ENCODE measurements at places on chromosomes 3 and 15. TPM values are rescaled to one million over a fixed set of nuclear protein-coding genes. Genes with fewer than 3 reads are reported as not detected.

GRCh38 chr3:66565301-66565700 is 64.5 kb upstream of the LRIG1 start:
- DNase-seq, result no peak

DNA sequence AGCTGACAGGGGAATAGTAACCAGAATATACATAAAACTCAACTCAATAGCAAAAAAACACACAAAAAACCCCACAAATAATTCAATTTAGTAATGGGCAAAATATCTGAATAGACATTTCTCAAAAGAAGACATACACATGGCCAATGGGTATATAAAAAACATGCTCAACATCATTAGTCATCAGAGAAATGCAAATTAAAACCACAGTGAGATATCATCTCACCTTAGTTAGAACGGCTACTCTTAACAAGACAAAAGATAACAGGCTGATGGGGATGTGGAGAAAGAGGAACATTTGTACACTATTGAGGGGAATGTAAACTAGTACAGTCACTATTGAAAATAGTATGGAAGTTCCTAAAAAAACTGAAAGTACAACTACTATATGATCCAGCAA is 678.6 kb downstream of the MECOM start:
- no peak for DNase-seq

GRCh38 chr15:88472225-88472624 is 4.7 kb downstream of the MRPS11 start:
- DNase-seq, result no peak

DNA sequence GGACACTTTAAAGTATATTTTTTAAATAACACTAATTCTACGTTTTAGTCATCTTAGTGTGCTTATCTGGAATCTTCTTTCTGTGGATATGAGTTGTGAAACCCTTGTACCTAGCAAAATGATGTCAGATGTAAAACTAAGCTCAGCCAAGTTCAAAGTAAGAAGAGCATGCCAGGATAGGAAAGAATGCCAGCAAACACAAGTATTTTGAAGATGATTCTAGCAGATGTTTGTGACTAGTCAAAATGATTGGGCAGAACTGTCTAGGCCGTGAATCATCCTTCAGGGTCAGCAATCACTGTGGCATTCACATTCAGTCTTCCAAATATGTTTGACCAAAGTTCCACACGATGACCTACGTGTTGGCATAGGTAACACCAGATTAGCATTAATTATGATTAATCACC is 5.4 kb upstream of the PLOD2 start:
- no peak for DNase-seq

DNA sequence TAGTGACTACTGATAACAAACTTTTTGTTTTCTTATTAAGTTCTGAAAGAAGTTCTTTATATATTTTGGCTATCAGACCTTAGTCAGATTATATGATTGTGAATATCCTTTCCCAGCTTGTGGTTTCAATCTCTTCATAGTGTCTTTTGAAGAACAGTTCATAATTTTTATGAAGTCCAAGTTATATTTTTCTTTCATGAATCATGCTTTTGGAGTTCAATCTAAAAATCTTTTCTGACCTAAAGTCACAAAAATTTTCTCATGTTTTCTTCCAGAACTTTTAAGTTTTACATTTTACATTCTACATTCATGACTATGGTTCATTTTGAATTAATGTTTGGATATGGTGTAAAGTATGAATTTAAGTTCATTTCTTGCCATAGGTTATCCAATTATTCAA is 34.2 kb upstream of the OCA2 start:
- no peak for DNase-seq

- no peak for DNase-seq
Observed at GRCh38 chr15:101641894-101642293, 10.3 kb downstream of the TM2D3 start.

DNA sequence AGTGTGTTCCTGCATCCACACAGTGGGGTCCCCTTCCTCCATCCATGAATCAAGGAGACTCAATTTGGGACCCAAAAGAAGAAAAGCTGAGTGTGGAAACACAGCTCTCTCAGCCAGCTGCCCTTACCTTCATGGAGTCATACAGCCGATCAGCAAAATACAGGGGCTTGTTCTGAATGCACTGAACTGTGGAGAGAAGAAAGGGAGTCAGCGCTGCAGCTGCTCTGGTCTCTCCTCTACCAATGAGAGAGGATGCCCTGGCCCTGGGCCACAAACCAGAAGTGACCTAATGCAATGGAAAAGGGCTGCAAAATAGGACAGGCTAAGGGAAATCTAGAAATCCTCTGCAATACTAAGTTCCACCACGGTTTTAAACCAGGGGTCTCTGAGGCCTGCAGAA is 46.7 kb downstream of the ANXA2 start:
- no peak for DNase-seq

DNA sequence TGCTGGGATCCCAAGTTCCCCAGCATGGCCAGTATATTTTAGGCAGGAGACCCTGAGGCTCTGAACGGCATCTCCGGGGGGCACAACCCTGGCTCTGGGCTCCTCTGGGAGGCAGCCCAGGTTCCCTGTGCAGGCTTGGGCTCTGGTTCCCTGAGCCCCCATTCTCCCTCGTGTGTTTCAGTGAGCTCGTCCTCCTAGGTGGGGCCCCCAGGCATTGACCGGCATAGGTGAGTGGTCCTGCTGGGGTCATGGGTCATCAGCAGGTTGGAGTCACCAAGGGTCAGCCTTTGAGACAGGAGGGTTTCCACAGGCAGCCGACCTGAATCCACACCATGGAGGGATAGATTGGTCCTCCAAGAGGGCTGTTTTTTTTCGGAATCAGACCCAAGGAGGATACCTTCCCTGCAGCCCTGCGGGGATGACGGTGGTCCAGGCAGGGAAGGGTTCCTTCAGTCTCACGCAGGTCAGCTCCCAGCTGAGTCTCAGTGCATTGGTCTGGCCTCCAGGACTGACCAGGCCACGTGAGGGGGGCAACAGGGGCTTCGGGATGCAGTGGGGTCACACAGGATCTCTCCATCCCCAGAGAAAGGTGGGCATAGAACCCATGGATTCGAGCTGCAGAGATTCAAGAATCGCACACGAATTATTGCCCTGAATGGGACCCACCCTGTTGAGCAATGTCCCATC is 226.0 kb downstream of the SNRPN start:
- peak; percentile 12 for DNase-seq

DNA sequence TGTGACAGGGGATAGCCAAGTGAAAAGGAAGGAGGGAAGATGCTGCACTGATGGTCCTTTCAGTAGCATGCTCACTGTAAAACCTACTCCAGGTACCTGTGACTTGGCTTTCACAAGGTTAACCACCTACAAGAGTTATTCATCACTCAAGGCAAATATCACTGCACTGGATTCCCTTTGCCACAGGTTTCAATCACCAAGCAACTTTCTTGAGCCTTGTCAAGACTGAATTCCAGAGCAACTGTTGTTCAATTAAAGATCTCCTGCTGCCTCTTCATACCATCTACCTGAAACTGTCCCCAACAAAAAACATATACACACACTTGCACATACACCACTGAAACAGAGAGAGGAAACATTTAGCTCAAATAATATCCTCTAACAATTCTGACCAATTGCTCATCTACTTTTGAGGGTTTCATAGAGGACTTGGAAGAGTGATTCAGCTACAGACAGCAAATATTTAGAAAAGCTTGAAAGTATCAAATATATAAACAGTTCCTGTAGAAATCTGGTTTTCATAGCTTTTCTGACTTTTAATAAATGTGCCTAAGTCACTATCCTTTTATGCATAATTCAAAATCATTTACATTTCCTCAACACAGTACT is 6.5 kb downstream of the IGF2BP2 start:
- no peak for DNase-seq

DNA sequence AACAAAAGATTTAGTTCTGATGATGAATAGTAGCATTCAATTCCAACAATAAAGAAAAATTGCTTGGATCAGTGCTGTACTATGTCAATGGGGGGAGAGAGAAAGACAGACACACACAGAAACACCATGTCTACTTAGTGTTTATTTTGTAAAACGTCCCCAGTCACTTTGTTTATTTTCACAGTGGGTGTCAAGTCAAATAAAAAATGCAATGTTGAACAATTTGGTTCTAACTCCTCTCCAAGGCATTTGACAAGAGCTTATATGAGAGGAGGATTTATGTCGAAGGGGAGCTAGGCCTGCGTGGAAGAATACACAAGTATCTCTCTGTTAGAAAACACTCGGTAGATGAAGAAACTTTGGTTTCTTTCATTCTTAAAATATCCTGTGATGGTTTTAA is 201.7 kb upstream of the SLC2A2 start:
- no peak for DNase-seq

- DNase-seq, result no peak
Observed at GRCh38 chr3:48236531-48236930, 4.4 kb upstream of the ZNF589 start.

- DNase-seq, result peak; percentile 84
Observed at GRCh38 chr15:78242128-78242527, 7.8 kb upstream of the ACSBG1 start.

DNA sequence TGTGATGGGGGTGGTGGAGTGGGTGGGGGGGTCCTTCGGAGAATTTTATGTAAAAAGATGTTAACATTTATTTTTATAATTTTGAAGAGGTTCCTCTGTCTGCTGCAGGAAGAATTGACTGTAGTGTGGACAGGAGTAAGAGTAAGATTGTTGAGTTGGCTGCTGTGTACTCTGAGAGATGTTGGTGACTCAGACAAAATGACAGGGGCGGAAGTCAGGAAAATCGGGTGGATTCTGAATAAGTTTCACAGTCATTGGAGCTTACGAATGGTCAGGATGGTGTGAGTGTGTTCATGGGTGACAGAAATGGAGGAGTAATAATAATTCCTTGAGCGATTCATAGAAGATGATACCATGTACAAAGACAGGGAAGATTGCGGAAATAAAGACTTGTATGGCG is 420.0 kb downstream of the ROBO2 start:
- no peak for DNase-seq

GRCh38 chr15:64112904-64113303 is 17.1 kb downstream of the SNX1 start:
- DNase-seq, result no peak

- DNase-seq, result no peak
Observed at GRCh38 chr3:54324103-54324502, 201.8 kb downstream of the CACNA2D3 start.

- no peak for DNase-seq
Observed at GRCh38 chr3:139759470-139759869, 81.7 kb upstream of the NMNAT3 start.

GRCh38 chr3:63624941-63625560 is 27.4 kb upstream of the SNTN start:
- no peak for DNase-seq

DNA sequence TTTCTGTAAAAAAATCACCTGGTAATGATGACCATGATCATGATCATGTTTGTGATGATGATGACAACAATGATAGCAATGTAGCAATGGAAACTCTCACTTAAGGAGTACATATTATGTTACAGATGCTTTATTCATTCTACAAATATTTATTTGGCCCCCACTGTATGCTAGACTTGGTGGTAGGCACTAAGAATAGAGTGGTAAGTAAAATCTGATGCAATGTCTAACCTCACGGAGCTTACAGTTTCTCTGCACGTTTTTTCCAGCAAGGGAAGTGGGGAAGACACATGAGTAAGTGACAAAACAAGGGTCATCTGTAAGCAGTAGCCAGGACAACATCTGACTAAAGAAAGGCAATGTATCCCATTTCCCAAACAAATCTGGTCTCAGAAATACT is 199.4 kb upstream of the MRPL3 start:
- DNase-seq, result no peak

GRCh38 chr3:172323894-172324610 is 124.2 kb downstream of the GHSR start:
- no peak for DNase-seq

GRCh38 chr15:63843901-63844317 is 10.2 kb upstream of the HERC1 start:
- peak; percentile 55 for DNase-seq

GRCh38 chr3:124520970-124521369 is 209.3 kb upstream of the UMPS start:
- no peak for DNase-seq

GRCh38 chr3:105157067-105157765 is 209.5 kb upstream of the ALCAM start:
- no peak for DNase-seq

DNA sequence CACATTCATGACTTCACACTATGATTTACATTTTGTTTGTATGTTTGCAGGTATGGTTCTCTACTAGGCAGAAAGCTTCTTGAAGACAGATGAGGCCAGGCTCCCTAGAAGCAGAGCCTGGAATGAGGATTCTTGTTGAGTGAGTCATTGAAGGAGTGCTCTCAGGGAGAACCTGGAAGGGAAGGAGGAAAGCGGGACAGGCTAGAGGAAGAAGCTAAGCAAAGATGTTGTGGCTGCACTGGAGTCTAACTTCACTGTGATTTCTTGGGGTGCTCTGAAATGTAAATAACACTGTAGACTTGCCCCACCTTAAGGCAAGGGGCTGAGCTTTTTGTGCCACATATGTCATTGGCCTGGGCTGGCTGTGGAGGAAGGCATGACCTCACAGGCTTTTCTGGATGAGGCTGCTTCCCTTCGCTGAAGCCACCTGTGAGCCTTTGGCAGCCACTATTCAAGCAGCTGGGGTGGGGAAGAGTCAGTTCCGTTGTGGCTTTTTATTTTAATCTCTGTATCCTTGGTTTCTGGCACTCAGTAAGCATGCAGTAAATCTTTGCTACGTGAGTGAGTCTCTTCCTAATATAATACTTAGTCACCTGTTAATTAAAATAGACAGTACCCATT is 307.3 kb downstream of the SV2B start:
- DNase-seq, result peak; percentile 67

DNA sequence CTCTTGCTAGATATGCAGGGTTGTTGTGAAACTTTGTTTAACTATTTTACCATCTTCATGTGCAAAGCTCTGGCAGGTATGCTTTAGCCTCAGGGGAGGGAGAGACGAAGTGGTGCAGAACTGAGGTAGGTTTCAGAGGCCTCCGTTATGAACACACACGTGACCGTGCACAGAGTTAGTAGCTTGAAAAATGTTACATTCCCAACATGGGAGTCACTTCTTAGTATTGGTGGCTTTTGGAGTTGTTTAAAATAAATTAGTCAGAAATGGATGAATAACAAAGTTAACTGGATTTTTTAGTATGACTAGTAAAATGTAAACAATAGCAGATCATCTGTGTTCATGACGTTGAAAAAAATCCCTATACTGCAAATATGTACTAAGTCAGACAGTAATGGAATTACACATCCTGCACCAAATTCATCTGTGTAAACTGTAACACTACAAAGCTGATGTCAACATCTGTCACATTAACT is 279.6 kb downstream of the KLF13 start:
- no peak for DNase-seq

- no peak for DNase-seq
Observed at GRCh38 chr3:133520286-133520685, 53.2 kb upstream of the CDV3 start.

- DNase-seq, result no peak
Observed at GRCh38 chr15:41774882-41775417, 666 bp downstream of the MAPKBP1 start.

The FMN1 gene
- total RNA-seq, result 1.2 TPM

The SEMA3G gene
- total RNA-seq, result 0.82 TPM

The SKOR1 gene
- total RNA-seq, result 0.37 TPM

The PIGBOS1 gene
- total RNA-seq, result 8.5 TPM

The STARD9 gene
- 2.9 TPM for total RNA-seq

The CHRNA7 gene
- total RNA-seq, result 7.5 TPM

The PLCL2 gene
- total RNA-seq, result 2.1 TPM

The LCMT2 gene
- total RNA-seq, result 13.2 TPM

The SERINC4 gene
- 0.15 TPM for total RNA-seq

The UPK1B gene
- total RNA-seq, result 13.1 TPM

The TRH gene
- 0.29 TPM for total RNA-seq
